Activated naive CD4-positive, alpha-beta T cell (primary cell): ENCODE measurements at places on chromosomes 4 and X.

DNA sequence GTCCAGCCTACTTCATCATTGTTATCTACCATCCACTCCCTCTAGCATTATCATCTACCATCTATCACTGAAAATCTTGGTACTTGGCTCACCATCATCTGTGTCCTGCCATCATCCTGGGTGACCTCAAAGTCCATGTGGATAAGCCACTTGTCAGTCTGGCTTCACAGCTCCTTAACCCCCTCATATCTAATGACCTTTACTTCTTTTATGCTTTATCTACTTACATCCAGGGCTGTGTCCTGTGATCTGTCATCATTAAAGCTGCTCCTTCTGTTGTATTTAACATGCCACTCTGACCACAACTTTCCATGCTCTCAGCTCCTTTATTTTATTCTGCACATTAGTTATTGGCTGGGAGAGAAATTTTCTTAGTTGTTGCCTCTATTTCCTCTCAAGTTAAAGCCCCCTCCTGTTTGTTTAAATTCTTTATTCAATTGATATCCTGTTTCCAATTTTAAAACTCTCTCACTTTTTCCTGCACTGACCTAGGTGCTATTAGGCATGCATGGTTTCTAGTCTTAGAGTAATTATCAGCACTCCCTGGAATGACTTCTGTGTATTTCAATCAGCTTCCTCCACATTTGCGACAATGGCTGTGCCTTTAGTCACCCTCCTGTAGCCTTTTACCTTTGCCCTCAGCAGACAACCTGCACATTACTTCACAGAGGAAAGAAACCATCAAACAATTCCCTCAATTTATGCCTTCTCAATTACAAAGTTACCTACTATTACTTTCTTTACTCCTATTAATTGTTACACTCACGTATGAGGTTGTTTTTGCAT is 8.1 kb upstream of the FABP2 start:
- no peak for DNase-seq

- peak; percentile 4 for DNase-seq
Measured at GRCh38 chr4:81454499-81454898, 17.2 kb downstream of the RASGEF1B start.

- no peak for DNase-seq
Measured at GRCh38 chr4:136001791-136002190, 1530.5 kb downstream of the PCDH18 start.

DNA sequence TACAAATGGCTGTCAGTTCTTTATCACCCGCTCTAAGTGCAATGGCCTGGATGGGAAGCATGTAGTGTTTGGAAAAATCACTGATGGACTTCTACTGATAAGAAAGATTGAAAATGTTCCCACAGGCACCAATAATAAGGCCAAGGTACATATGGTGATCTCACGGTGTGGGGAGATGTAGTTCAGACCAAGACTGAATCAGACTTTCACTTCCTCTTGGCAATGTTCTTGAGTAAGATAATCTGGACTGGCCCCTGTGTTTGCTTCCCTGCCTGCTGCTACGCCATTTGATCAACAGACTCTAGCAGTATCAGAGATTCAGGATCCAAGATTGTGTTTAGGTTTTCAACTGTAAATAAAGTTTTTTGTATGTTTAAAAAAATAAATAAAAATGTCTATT is 682.2 kb upstream of the AMOT start:
- no peak for DNase-seq

GRCh38 chr4:56668267-56668666 is 12.8 kb downstream of the HOPX start:
- DNase-seq, result no peak
